ENCODE measurements at places on chromosomes 13 and 19. TPM values are rescaled to one million over a fixed set of nuclear protein-coding genes. Genes with fewer than 3 reads are reported as not detected.

GRCh38 chr13:95455782-95456181 is 96.7 kb upstream of the CLDN10 start:
- no peak overlapping the region for H3K4me3 ChIP-seq
- H3K27me3 ChIP-seq: no peaks in the 10 kb centered on the region
- H3K4me1 ChIP-seq: no peaks in the 10 kb centered on the region
- DNase-seq: no peak
- H3K27ac ChIP-seq: no peak overlapping the region

DNA sequence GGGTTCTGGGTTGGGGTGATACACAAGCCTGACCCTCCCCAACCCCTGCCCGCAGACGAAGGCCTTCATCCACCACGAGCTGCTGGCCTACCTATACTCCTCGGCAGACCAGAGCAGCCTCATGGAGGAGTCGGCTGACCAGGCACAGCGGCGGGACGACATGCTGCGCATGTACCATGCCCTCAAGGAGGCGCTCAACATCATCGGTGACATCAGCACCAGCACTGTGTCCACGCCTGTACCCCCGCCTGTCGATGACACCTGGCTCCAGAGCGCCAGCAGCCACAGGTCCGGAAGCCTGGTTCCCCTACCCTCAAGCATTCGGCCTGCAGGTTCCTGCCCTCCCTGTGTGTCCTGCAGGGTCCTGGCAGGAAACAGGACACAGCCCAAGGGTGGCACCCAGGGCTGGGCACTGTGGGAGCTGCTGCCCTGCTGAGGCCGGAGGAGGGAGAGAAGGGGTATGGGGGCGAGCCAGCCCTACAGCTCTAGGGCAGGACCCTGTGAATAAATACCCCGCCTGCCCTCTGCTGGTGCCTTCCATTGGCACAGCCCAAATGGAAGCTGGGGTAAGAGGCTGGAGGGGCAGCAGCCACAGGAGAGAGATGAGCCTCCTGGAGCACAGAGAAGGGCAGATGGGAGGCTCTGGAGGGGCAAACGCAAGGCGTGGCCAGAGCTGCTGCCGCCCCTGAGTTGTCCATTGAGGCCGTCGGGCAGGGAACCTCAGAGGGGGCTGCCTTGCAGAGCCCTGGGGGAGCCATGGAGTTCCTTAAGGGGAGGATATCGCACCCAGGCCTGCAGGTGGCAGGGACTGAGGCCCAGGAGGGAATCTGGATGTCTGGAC is 6.8 kb downstream of the TMED1 start:
- no peak overlapping the region for H3K27ac ChIP-seq
- no peak overlapping the region for H3K4me3 ChIP-seq
- no peaks in the 10 kb centered on the region for H3K27me3 ChIP-seq
- DNase-seq: no peak
- H3K4me1 ChIP-seq: no peaks in the 10 kb centered on the region

GRCh38 chr13:45422731-45423292 is 4.6 kb upstream of the SLC25A30 start:
- no peaks in the 10 kb centered on the region for H3K36me3 ChIP-seq
- no peak overlapping the region for H3K4me3 ChIP-seq
- H3K4me1 ChIP-seq: no peaks in the 10 kb centered on the region
- no peak for DNase-seq
- no peak overlapping the region for H3K27ac ChIP-seq

DNA sequence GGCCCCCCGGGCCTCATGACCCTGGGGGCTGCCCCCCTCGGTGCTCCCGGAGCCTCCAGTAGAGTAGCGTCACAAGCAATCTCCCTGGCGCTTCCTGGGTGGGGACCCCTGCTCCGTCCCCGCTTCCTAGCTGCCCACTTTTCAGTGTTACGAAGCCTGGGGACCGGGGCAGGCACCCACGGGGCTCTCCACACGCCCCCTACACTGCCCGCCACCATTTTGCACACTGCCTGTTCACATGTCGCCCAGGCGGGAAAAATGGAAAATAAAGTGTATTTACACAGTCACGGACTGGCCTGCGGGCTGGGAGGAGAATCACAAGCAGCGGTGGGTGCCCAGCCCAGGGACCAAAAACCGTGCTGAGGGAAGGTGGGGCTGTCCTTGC is 9.5 kb downstream of the PRR36 start:
- peak; percentile 22 for DNase-seq
- no peak overlapping the region for H3K4me3 ChIP-seq
- H3K27me3 ChIP-seq: no peaks in the 10 kb centered on the region
- no peak overlapping the region for H3K27ac ChIP-seq
- H3K4me1 ChIP-seq: peaks cover 12% of the 10 kb centered on the region

GRCh38 chr13:37652596-37652995 is 54.0 kb upstream of the POSTN start:
- no peaks in the 10 kb centered on the region for H3K27me3 ChIP-seq
- H3K4me1 ChIP-seq: no peaks in the 10 kb centered on the region
- H3K4me3 ChIP-seq: no peak overlapping the region
- H3K36me3 ChIP-seq: no peaks in the 10 kb centered on the region
- DNase-seq: no peak

DNA sequence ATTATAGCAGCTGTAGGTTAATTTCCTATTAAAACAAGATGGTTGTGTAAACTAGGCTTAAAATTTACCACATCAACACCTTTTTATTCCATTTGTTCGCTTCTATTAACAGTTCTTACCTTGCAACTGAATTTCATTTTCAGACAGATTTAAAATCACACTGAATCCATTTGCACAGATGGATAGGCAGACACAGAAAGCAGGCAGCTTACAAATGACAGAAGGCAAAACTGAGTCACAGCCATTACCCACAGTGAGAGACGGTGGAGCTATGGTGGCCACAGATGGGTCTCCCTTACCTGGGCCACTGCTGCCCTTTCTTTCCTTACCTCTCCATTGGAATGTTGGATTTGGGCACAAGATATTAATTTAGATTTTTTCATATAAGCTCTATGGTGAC is 1567.8 kb upstream of the SLC10A2 start:
- H3K27ac ChIP-seq: no peak overlapping the region
- H3K36me3 ChIP-seq: no peaks in the 10 kb centered on the region
- DNase-seq: no peak
- H3K4me1 ChIP-seq: no peaks in the 10 kb centered on the region
- H3K4me3 ChIP-seq: no peak overlapping the region

LRRC25 gene
- total RNA-seq: 2.1 TPM

RINL gene
- total RNA-seq: 2.0 TPM

DNA sequence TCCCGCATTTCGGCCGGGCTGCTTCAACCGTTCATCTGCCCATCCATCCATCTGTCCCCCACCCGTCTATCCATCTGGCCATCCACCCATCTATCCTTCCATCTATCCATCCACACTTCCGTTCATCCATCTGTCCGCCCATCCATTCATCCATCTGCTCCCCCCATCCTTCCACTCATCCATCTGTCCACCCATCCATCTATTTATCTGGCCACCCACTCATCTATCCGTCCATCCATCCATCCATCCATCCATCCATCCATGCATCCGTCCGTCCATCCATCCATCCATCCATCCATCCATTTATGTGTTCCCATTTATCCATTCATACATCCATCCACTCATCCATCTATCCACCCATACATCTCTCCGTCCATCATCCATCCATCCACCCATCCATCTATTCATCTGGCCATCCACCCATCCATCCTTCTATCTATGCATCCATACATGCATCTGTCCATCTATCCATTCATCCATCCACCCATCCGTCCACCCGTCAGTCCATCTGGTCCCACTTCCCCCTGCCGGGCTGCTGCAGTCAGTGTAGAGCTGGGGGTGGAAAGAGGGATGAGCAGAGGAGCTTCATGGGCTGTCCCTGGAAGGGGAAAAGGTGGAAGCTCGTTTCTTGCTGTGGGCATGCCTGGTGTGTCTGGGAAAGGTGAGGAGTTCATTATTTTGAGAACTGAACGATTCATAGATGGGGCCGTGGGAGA is 722 bp downstream of the HSD11B1L start:
- H3K36me3 ChIP-seq: no peaks in the 10 kb centered on the region
- peaks cover 12% of the 10 kb centered on the region for H3K4me1 ChIP-seq
- no peaks in the 10 kb centered on the region for H3K27me3 ChIP-seq
- DNase-seq: peak; percentile 42

CLEC11A gene
- total RNA-seq: 36.7 TPM

DNA sequence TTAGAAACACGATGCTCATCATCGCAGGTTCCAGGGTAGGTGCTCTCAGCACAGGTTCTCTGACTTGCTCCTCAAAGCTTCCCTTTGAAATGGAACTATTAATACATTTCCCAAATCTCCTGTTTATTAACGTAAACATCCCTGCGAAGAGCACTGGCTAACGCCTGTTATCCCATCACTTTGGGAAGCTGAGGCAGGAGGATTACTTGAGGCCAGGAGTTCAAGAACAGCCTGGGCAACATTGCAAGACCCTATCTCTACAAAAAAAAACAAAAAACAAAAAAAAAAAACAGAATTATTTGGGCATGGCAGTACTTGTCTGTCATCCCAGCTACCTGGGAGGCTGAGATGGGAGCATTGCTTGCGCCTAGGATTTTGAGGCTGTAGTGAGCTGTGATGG is 18.7 kb downstream of the CEACAM16 start:
- H3K27ac ChIP-seq: no peak overlapping the region
- DNase-seq: no peak
- H3K36me3 ChIP-seq: no peaks in the 10 kb centered on the region
- H3K27me3 ChIP-seq: no peaks in the 10 kb centered on the region

DNA sequence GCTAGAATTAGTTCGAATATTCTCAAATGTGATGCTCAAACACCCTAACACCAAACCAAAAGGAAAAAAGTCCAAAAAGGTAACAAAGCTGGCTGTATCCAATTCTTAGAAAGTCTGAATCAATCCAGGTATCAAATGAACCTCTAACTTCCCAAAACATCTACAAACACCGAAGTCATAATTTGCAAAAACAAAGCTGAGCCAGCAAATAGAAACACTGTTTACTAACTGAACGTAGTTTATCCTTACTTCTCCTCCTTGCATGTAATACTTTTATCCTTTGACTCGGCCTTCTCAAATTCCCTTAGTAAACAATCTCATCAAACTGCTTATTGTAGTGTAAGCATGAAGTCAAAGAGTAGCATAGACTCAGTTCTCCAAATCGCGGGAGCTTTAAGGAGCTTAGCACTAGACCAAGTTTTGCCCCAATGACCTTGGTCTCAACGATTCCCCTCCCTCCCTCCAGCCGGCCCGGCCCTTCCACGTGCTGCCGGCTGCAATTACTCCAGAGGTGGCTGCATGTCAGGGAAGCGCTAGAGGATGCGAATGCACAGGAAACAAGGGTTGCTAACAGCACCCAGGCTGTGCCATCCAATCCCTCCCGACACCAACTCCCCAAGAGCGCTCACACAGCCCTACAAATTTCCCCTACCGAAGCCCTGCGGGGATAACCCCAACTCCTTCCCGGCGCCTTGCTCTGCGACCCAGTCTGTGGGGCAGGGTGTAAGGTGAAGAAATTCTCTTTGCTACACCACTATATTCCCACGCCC is 693 bp downstream of the XPO4 start:
- H3K4me1 ChIP-seq: no peaks in the 10 kb centered on the region
- H3K27ac ChIP-seq: peak overlapping the region; percentile 93
- H3K27me3 ChIP-seq: no peaks in the 10 kb centered on the region
- peak; percentile 50 for DNase-seq
- peak overlapping the region; percentile 83 for H3K4me3 ChIP-seq

Measured in ovary (tissue), 10 donors.